ENCODE measurements at places on chromosomes 16 and 17.

DNA sequence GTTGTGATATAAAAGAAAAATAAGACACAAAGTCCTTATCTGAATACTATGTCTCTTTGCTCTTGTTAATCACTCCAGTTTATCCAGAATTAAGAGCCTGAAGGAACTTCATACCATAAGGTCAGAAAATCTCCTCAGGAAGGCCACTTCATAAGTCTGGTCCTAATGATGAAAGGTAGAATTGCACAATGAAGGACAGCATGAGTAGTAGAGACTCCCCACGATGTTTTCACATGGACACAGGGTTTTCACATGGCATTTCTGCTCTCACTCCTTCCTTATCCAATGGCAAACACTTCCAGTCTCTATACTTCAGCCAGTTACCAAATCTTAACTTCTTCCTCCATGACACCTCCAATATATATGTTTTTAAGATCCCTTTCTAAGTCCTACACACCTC is 10.2 kb upstream of the C17orf78 start:
- no peak for DNase-seq

GRCh38 chr16:72926177-72927070 is 121.5 kb downstream of the ZFHX3 start:
- DNase-seq, result no peak

DNA sequence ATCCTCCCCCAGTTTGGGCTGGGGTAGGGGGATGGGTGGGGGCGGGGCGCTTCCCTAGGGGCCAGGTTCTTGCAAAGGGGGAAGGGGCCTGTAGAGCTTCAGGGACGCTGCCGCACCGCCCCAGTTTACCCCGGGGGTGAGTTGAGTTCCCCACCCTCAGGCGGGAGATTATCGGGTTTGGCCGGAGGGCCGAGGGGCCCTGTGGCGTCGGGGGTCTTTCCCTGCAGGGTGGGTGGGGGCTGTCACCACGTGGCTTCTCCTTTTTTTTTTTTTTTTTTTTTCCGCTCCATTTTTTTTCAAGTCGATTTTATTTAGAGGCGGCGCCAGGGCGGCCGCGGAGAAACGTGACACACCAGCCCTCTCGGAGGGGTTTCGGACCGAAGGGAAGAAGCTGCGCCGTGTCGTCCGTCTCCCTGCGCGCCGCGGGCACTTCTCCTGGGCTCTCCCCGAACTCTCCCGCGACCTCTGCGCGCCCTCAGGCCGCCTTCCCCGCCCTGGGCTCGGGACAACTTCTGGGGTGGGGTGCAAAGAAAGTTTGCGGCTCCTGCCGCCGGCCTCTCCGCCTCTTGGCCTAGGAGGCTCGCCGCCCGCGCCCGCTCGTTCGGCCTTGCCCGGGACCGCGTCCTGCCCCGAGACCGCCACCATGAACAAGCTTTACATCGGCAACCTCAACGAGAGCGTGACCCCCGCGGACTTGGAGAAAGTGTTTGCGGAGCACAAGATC is at the start of gene IGF2BP1:
Gene IGF2BP1, plus strand, starts transcription at position 283 of the 724 bp plus-strand sequence. Its CDS starts 361 bp downstream, at position 644.
- no peak for DNase-seq

DNA sequence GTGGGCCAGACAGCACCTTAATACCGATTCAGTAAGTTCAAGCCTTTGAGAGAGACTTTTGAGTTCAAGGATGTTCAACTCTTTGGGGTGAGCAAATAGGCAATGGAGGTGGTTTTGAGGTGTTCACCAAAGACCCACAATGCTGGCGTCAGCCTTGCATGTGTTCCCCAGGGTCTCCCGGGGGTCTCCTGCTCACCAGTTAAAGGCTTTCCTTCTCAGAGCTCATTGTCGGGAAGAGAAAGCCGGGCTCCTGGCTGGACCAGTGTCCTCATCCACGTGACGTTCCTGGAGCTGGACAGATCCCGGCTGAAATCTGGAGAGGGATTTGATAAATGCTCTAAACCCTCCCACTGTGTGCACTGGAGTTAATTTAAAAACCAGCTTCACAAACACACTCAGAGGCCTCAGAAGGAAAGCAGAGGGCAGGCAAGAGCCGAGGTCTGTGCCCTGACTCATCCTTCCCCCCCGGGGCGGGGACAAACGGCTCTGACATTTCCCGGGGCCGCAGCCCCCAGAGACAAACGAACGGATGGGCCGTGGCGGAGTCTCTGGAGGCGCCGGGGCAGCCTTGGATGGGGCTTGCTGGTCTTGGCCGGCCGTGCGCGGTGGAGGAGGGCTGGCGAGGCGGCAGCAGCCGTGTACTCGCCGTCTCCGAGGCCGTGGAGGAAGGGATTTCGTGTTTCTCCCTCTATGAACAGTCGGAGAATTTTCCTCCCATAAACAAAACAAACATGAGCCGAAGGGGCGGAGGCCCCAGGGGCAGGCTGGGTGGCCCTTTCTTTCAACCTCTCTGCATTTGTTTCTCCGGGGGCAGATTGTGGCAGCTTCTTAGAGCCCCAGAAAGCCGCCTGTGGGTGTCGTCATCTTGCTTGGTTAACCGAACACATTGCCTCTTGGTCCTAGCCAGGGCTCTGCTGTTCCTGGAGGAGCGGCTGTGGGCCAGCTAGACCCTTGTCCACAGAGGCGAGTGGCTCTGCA is 94.2 kb downstream of the NTN1 start:
- DNase-seq, result peak; percentile 15

GRCh38 chr16:27471661-27472060 is 69.7 kb downstream of the IL21R start:
- no peak for DNase-seq

GRCh38 chr17:81250286-81251093 is 11.4 kb downstream of the NDUFAF8 start:
- DNase-seq, result no peak

- no peak for DNase-seq
Observed at GRCh38 chr16:6846452-6846851, 486.2 kb upstream of the RBFOX1 start.

GRCh38 chr16:51982715-51983680 is 563.9 kb downstream of the TOX3 start:
- peak; percentile 22 for DNase-seq

DNA sequence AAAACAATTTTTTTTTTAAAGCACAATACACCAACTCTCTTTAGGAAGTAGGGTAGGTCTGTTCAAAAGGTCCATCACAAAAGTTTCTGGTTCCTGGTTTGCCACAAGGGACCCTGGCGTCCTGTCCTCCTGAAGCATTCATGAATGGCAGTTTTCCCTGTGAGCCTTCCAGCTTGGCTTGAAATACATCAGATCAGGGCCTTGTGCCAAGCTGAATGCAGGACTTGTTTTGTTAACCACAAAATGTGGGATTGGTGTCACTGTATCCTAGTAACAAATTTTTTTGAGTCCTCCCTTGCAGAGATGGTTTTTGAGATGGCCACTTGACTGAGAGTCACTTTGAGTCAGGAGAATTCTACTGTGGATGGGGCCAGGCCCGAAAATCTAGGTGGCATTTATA is 3.9 kb downstream of the GNAO1 start:
- DNase-seq, result no peak

GRCh38 chr17:33127706-33128105 is 136.1 kb downstream of the SPACA3 start:
- DNase-seq, result no peak

DNA sequence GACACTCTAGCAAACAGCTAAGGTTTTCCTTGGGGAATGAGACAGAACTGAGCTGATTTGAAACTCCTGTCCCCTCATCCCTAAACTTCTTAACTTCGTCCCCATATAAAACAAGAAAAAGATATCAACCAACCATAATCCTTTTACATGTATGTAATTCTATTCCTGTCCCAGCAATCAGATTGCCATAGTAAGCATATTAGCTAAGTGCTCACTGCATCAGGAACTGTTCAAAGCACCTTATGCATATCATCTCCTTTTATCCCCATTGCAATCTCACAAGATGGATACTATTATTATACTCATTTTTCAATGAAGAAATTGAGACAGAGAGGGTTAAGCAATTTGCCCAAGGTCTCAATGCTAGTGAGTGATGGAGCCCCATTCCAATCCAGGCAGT is 6.8 kb downstream of the KIF18B start:
- no peak for DNase-seq

- no peak for DNase-seq
Observed at GRCh38 chr16:52552643-52553042, 5.7 kb upstream of the TOX3 start.

DNA sequence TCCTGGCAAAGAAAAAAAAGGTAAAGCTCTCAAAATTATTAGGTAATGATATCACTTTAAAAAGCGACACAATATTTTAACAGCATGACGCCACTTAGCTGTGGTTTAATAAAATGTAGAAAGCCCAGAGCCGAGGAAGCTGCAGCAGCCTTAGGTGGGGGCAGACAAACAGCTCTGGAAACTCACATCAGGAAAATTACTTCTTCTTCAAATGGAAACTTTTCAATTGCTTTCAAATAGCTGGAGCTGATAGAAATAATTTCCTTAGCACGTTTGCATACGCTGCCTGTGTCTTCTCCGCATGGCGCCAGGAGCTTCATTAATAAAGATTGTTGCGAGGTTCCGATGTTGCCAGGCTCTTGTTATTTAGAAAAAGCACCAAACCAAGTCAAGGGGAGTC is 835.3 kb upstream of the EEF2KMT start:
- no peak for DNase-seq

- no peak for DNase-seq
Observed at GRCh38 chr17:79910985-79911361, 71.7 kb upstream of the CBX4 start.

DNA sequence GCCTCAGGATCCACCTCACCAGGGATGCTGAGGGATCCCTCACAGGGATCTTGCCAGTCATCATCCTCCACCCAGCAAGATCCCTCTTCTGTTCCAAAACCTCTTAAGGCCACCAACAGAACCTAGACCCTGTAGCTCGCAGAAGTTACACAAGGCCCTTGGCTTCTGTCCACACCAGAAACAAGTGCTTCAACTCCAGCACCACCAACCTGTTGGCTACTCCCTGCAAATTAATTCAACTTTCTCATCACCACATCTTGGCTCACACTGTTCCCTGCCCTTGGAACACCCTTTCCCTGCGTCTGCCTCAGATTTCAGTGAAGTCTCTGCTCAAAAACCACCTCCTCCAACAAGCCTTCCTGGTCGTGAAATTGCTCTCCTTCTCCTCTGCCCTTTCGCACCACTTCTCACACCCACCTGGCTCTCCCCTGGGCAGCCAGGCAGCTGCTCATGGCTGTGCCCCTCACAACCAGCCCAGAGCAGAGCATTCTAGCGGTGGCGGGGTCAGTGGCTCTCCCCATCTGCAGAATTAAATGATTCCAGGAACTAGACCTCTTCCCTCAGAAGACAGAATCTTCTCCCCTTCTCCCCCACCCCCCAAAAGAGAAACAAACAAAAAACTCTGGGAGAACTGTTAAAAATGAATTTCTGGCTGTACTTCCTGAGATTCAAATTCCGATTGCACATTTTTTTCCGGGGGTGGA is 1.8 kb downstream of the PLLP start:
- DNase-seq, result no peak

- DNase-seq, result no peak
Observed at GRCh38 chr17:53061446-53061845, 761.3 kb upstream of the KIF2B start.

- DNase-seq, result no peak
Observed at GRCh38 chr17:9330611-9331271, 244.9 kb downstream of the STX8 start.

DNA sequence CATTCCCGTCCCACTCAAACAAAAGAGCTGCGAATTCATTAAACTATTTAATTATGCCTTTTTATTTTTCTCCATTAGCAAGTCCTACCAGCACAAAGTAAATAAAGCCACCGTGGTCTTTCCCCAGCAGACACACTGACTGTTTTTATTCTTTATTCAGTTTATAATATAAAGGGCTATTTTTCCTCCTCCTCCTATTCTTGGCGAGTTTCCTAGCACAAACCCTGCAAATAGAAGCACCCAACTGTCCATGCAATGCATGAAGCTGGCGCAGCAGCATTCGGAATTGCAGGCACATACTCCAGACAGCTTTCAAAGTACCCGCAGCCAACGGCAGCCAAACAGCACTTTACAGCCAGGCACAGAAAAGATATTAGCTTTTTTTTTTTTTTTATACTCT is 583.4 kb upstream of the PSMD7 start:
- DNase-seq, result no peak

DNA sequence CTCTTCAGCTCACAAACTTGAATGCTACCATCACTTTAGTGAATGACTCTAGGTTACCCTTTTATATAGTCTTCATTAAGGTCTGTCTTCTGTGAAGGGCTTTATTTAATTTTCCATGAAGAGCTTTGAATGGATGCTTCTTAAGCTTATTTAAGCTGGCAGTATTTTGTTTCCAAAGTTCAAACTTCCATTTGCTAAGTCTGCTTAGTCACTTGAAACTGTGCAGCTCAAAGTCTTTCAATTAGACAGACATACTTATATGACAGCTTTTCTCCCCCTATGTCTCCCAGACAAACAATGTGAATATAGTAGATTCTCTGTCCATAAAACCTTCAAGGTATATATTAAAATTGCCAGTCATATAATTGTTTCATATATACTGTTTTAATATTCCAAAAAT is 23.5 kb downstream of the TXNDC11 start:
- no peak for DNase-seq

GRCh38 chr17:77361986-77362620 is 221.3 kb downstream of the SEC14L1 start:
- no peak for DNase-seq

- DNase-seq, result no peak
Observed at GRCh38 chr17:76000755-76001521, at the start of gene CDK3. TSS of gene CDK3 (plus strand) at chr17:76000855. CDS start at chr17:76001426, 571 bp downstream.

GRCh38 chr17:48052956-48053757 is 5.0 kb downstream of the NFE2L1 start:
- DNase-seq, result no peak

DNA sequence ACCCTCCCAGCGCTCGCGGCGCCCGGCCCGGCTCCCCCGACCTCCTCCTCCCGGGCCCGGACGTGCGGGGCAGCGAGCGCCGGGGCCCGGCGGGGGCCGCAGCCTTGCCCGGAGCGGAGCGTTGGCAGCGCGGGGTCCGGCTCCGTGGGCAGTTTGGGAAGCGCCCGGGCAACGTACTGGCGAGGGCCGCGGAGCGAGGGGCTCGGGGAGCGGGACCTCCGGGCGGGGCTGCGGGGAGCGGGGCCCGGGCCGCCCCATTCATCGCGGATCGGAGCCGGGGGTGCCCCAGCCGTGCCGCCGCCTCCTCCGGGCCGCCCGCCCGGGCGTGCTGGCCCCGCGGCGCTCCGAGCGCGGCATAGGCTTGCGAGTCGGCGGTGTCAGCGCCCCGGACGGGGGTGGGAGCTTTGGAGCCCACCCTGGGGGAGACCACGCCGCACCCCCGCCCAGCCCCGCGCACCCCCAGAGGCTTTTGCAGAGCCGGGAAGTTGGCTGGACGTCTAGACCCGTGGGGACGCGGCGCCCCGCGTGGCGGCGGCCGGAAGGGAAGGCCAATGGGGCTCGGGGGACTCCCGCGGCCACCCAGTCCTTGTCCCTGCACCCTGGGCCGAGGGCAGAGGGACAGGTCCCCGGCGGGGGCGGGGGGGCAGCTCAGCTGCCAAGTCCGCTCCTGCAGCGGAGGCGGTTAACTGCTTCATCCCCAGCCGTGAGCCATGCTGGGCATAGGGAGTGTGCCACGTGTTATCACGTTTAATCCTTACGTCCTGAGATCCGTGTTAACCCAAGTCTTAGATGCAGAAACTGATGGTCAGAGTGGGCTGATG is 852 bp downstream of the ZNF469 start:
- no peak for DNase-seq

Measured in fibroblast of skin of left biceps (primary cell).